ENCODE measurements at places on chromosomes 7 and 10. TPM values are rescaled to one million over a fixed set of nuclear protein-coding genes. Genes with fewer than 3 reads are reported as not detected.

The ASCC1 gene
- 28.2 TPM for total RNA-seq

The C10orf62 gene
- total RNA-seq = not detected

The SPDYE2 gene
- total RNA-seq = not detected

The SLIT1 gene
- under 0.01 TPM for total RNA-seq

The LSM8 gene
- total RNA-seq = 35.0 TPM

The MALRD1 gene
- 0.08 TPM for total RNA-seq

The WDR91 gene
- 6.7 TPM for total RNA-seq

Measured in epithelial cell of alveolus of lung (primary cell).